ENCODE measurements at places on chromosomes 6 and 20.

- DNase-seq = no peak
Measured at GRCh38 chr6:10382322-10382721, 32.6 kb downstream of the TFAP2A start.

DNA sequence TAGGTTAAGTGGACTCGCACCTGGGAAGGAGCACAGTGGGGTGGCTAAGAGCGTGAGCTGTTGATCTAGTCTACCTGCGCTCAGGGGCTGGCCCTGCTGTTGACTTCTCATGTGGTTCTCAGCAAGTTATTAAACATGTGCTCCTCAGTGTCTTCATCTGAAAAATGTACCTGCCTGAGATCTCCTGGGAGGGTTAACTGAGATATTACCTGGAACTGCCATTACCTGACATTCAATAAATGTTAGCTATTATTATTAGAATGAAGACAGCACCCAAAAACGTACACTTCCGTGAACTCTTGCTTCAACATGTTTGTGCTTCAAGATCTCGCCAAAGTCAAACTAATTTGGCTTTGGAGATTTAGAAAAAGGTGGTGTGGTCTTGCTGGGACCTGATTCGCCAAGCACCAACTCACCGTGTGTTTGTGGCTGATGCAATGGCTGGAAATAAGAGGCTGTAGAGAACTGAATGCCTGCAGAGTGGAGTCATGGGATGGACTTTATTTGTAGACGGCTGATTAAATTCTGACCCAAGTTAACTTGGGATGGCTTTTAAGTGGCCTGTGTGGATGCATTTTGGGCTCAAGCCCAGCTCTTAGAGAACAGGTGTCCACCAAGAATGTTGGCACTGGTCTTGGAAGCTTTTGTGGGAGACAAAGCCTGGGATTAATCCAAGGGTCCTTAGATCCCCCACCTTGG is 692.9 kb downstream of the QKI start:
- no peak for DNase-seq

DNA sequence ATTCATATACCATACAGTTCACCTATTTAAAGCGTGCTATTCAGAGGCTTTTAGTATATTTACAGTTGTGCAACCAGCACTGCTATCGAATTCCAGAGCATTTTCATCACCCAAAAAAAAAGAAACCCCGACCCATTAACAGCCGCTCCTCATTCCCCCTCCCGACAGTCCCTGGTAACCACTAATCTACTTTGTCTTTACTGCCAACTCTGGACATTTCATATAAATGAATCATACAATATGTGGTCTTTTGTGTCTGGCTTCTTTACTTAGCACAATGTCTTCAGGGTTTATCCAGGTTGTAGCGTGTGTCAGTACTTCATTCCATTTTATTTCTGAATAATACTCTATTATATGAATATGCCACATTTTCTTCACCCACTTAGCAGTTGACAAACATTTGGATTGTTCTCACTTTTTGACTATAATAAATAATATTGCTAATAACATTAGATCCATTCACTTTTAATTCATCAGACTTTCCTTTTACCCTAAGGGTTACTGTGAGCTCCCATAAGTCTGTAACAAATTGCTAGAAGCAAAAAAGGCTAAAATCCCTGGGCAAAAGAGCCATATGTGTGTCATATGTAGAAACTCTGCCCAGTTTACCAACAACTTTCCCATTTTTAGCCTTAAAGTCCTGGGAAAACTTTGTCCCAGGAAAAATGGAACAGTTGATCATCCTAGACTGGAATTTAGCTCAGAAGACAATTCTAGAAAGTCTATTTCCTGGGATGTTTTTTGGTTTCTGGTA is 23.2 kb upstream of the ROS1 start:
- no peak for DNase-seq

- no peak for DNase-seq
Measured at GRCh38 chr20:20530428-20531151, 162.7 kb downstream of the INSM1 start.

DNA sequence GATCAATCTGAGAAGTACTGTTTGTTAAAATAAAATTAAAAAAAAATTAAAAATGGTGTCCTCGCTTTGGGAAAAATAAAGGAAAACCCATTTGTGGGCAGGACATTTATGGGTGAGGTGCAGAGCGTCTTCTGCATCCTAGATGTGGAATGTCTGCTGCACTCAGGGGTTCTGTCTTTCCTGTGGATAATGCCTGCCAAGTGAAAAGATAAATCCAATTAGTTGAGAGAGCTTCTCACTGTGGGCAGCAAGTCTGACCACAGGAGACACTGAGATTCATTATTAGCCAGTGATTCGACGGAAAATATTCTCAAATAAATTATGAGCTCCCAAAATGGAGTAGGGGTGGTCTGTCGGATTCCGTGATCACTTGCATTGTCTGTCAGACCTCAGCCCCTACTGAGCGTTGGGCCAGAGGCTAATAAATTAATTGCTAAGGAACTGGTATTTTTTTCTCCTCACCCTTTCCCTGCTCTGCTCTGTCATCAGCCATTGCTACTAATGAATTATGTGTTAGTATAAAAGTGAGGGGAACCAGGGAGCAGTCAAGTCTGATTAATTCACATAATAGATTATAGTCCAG is 10.0 kb downstream of the GMPR start:
- no peak for DNase-seq

DNA sequence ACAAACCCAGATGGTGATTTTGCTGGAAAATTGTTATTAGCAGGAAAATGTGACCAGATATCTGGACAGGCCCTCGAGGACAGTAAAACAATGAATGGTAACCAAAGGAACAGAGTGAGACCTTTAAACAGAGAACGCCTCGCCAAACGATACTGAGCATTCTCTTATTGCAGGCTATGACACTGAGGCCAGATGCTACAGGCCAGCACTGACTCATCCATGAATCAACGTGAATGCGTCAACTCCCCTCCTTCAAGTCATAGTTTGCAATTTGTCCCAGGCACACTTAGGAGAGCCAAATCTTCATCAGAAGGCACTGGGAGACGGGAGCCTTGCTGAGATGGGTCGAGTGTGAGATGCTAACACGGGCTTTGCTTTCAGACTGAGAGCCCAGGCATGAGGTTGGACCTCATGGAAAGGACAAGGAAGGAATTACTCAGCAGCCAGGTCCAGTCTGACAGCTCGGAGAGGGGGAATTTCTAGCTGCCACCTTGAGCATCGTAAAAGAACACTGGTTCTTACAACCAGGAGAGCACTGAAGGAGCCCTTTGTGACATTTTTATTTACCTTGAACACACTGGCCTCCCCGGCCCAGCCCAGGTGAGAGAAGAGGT is 60.7 kb downstream of the BMP7 start:
- no peak for DNase-seq

GRCh38 chr20:19504251-19504650 is 253.8 kb upstream of the RIN2 start:
- no peak for DNase-seq

- DNase-seq = no peak
Measured at GRCh38 chr6:6943421-6943820, 164.3 kb upstream of the RREB1 start.

GRCh38 chr20:58553841-58554240 is 38.6 kb upstream of the APCDD1L start:
- DNase-seq = peak; percentile 47
